ENCODE measurements at places on chromosomes 2 and 18.

DNA sequence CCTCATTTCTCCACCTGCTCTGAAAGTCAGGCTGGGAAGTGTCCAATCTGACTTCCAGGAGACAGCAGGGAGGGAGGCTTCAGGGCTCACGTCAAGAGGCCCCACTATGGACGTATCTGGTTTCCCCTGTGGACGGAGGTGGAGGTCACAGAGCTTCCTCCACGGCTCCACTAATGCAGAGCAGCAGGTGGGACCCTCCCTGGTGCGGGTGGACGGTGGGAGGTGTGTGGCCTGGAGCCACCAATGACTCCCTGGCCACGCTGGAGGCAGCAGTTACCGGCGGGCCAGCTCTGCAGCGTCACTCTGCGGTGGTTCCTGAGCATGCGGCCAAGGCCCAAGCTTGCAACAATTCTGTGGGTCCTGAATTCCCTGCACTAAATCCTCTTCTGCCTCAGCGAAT is 9.0 kb downstream of the CRACDL start:
- DNase-seq: no peak

- no peak for DNase-seq
Observed at GRCh38 chr2:200369886-200370285, 63.4 kb downstream of the SPATS2L start.

DNA sequence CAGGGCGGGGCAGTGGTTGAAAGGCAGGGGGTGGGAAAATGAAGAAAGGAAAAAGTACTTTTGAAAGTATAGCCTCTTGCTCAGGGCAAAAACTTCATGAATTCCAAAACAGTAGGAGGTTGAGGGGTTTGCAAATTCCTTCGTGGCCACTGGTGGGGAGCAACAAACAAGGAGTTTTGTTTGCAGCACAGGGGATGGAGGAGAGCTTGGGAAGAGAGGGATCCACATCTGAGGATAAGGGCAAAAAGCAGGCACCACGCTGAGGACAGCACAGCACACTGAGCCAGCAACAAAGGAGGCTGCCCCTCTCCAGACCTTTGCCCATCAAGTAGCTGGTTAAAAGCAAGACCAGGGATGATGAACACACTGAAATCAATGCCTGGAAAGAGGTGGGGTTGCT is 148.9 kb downstream of the TCF4 start:
- DNase-seq: no peak

GRCh38 chr2:72993933-72994280 is 76.6 kb downstream of the EMX1 start:
- DNase-seq: no peak

DNA sequence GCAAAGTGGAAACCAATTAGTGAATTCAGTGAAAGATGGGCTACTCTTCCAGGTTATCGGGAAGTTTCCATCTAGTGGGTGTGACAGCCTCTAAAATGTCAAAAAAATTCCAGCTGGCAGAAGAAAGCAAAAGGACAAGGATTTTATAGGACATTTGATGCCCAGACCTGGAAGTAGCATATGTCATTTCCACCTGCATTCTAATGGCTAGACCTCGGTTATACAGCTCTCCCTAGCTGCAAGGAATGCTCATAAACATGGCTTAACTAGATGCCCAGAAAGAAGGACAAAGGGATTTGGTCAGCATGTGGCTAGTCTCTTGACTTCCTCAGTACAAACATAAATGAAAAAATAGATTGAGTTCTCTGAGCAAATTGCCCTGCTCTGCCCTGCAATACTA is 215.4 kb downstream of the NYAP2 start:
- DNase-seq: no peak

DNA sequence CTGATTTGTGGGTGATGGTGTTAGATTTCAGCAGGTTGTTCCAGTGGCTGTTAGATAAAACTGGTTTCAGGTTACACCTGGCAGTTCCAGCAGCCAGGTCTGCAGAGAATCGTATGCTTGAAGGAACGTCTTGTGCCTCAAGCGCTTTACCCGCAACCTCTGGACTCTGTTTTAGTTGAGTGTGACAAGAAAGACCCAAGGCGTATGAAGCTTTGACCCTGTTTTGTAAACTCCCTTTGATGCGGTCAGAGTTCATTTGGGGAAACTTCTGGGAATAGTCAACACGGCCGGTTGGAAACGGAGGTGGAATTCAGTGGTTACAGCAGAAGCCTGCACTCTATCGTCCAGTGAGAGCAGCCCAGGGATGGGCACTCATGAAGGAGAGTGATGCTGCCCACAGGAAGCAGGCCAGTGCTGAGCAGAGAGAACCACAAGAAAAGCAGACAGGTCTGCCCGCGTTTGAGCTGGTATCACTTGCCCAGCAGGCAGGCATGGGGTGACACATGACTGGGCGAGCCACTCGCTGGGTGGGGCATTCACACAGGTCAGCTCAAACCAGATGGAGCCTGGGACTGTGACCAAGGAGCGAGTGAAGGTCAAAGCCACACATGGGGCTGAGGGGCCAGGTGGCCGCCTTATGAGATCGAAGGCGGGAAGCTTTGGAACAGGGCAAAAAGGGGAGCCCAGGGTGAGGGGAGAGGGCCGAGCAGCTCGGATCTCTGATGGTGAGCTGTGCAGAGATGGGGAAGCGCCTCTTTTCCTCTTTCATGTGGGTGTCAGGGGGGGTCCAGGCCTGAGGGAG is 99.6 kb upstream of the MBOAT2 start:
- DNase-seq: no peak

DNA sequence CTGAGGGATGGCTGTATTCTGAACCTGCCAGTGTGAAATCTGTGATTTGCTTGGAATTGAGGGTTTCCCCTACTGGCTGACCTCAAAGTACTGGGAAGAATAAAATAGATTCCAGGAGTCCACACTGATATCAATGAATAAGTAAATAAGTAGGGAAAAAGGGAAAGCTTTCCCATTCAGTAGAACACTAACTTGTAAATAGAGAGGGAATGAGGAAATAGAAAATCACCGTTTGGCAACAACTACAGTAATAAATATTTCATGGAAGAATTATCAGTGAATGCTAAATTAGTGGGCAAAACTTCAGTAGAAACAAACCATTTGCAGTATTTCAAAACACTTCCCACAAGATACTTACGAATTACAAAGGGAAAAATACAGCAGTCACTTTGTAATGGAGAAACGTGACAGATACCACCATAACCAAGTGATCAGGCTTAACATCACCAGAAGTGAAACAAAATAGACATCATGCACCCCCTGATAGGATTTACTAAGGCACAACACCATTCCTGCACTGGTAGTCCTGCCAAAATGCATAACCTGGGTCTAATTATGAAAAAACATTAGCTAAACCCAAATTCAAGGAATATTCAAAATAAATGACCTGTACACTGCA is 88.5 kb downstream of the ICA1L start:
- no peak for DNase-seq

GRCh38 chr2:36762764-36763490 is 66.4 kb downstream of the VIT start:
- DNase-seq: no peak

- peak; percentile 73 for DNase-seq
Observed at GRCh38 chr2:161384864-161385263, 31.2 kb upstream of the TBR1 start.

- no peak for DNase-seq
Observed at GRCh38 chr2:209773377-209773776, 1.7 kb downstream of the UNC80 start.

DNA sequence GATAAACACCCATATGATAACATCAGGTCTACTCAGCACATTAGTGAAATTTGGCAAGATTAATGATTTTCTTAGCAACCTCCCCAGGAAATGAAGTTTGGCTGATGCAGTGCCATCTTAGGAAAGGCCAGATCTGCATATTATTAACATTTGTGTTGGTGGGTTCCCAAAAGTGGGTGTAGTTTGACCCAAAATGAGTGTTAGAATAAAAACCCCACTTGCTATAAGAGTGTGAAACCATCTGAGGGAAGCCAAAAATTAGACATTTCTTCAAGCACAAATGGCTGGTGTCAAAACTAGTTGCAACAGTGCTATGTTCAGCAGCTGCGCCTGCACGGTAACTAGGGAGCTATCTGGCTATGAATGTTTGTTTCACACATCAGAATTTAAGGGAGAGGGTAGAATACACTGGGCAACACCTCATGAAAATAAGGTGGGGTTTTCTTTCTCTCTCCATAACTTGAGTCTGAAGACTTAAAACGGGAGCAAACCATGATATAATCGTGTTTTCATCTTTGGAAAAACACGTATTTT is 15.9 kb upstream of the CSRNP3 start:
- no peak for DNase-seq

DNA sequence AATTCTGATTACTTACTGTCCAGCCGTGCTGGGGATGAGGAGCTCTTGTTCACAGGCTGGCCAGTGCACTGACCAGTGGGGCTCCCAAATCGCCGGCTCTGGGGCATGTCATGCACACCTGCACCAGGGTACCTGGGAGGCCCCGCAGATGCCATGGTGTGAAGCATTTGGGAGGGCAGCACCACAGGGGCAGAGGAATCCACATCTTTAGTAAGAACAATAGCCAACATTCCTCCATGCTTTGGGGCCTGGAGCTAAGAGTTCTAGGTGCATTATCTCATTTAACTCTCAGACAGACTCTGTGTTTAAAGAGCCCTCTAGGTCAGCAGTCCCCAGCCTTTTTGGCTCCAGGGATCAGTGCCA is 104.2 kb downstream of the ACKR3 start:
- DNase-seq: no peak

GRCh38 chr2:109230941-109231420 is 102.0 kb downstream of the SH3RF3 start:
- no peak for DNase-seq

GRCh38 chr2:218465987-218466633 is 47.2 kb downstream of the VIL1 start:
- no peak for DNase-seq

DNA sequence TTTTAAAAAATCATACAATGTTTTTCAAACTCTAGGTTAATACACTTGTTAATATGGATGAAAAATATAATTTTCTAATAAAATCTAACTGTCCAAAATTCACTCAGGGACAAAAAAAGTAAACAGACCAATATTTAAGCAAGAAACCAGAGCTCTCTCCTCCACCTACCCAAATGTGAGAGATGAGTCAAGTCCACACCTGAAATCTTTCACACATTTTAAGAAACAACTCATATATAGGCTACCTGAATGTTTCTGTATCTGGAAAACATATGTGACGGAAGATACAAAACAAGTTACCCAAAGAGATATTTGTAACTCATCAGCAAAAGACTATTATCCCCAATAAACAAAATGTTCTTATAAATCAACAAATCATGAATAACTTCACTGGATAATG is 20.2 kb downstream of the ZNF516 start:
- DNase-seq: no peak

GRCh38 chr2:240225131-240225530 is 84.7 kb upstream of the OTOS start:
- DNase-seq: no peak

- no peak for DNase-seq
Observed at GRCh38 chr2:188752311-188752710, 221.9 kb upstream of the COL3A1 start.

GRCh38 chr2:188091220-188091619 is 200.5 kb upstream of the GULP1 start:
- DNase-seq: no peak

GRCh38 chr2:230716588-230716987 is 3.9 kb downstream of the CAB39 start:
- DNase-seq: no peak

DNA sequence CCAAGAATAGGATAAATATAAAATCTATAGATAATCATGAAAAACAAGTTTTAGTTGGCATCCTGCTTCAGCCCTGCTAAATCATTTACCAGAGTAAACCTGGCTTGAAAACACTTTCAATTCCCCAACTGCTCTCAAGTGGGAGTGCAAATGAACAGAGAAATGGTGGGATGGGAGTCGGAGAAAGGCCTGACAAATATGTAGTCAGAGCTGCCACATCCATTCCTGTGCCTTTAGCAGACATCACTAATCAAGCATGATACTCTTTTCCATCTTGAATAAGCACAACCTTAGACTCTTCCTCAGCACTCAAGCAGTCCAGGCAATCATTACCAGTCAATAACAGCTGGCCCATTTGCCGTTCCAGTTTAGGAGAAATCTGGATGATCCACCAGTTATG is 101.3 kb downstream of the ANKRD44 start:
- DNase-seq: no peak

GRCh38 chr2:95266781-95267430 is 7.3 kb upstream of the PROM2 start:
- no peak for DNase-seq

- DNase-seq: no peak
Observed at GRCh38 chr2:223735659-223736244, 101.6 kb downstream of the AP1S3 start.

GRCh38 chr2:210389856-210390255 is 74.9 kb upstream of the MYL1 start:
- no peak for DNase-seq

GRCh38 chr2:194718881-194719280 is 938.1 kb upstream of the SLC39A10 start:
- DNase-seq: no peak

- no peak for DNase-seq
Observed at GRCh38 chr2:174522553-174522952, 35.7 kb upstream of the GPR155 start.

GRCh38 chr2:233691443-233692433 is 952 bp upstream of the UGT1A6 start:
- no peak for DNase-seq

GRCh38 chr2:59899692-59900091 is 653.8 kb downstream of the BCL11A start:
- DNase-seq: no peak

- no peak for DNase-seq
Observed at GRCh38 chr2:218224186-218224585, 7.2 kb downstream of the ARPC2 start.

GRCh38 chr2:236882930-236883329 is 202.8 kb upstream of the COPS8 start:
- no peak for DNase-seq

GRCh38 chr2:174049895-174050294 is 84.7 kb upstream of the SP3 start:
- DNase-seq: no peak

- DNase-seq: no peak
Observed at GRCh38 chr2:144975881-144976280, 456.0 kb upstream of the ZEB2 start.

GRCh38 chr2:178830451-178830850 is 23.2 kb upstream of the TTN start:
- DNase-seq: no peak

Data from Jurkat, Clone E6-1 (cell line).